ENCODE measurements at places on chromosomes 3 and 15.

DNA sequence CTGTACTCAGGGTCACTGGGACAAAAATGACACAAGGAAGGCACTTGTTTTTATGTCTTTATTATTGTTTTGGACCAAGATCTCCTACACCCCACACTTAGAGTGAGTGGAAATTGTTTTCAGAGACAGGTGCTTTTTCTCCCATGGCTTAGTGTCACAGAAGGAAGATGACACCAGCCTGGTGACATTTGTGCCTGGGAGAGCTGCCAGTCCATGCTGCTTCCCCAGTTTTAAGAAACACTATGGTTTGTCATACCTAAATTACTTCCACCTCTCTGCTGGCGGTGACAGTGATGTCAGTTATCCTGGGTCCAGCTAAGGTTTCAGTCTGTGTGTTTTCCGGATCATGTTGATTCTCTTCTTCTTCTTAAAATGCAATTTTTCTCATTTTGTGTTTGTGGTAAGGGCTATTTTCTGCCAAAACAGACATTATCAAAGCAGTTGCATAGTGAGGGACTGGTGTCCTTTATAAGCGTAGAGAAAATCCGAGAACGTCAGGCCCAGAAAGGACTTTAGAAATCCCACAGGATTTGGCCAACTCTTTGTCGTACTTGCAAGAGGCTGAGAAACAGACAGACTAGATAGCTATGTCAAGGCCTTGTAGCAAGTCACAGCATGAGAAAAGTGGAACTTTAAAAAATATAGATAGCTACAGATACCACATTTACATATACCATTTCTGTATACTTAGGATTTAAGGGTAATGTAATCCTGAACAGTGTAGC, 149.5 kb downstream of the TP63 start:
- ATAC-seq: no peak

DNA sequence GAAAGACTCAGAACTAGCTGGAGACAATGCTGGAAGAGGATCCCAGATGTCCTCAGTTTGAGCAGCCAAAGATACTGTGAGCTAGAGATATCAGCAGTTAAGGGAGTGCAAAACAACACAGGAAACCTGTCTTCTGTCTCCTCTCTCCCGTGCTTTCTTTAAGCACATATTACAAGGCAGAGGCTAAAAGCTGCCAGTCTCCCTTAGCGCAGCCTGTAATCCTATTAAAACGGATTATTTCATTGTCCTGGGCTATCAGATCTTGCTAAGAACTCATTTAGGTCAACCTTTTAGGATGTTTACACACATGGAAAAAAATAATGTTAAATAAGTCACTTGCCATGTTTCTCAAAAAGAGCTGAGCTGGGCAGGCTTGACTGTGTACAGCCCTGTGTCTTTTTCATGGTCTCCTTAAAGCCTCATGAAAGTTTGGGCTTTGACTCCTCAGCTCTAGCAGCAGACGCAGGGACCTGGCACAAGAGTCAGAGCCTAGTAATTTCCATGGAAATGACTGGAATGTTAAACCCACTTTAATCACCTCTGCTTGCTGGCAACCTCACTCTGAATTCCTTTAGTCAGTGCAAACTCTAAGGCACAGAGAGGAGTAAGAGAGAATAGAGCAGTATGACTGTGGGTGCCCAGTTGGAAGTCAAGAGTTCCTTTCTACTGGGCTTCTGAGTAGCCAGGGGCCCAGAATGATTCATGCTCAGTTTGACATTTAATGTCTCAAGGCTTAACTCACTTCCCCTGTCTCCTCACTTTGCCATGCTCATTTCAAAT, 491.9 kb downstream of the NTRK3 start:
- ATAC-seq: no peak

GRCh38 chr3:184814214-184814613, 2.2 kb downstream of the VPS8 start:
- peak; percentile 55 for ATAC-seq

GRCh38 chr15:99435113-99435695, 130.6 kb upstream of the MEF2A start:
- no peak for ATAC-seq

DNA sequence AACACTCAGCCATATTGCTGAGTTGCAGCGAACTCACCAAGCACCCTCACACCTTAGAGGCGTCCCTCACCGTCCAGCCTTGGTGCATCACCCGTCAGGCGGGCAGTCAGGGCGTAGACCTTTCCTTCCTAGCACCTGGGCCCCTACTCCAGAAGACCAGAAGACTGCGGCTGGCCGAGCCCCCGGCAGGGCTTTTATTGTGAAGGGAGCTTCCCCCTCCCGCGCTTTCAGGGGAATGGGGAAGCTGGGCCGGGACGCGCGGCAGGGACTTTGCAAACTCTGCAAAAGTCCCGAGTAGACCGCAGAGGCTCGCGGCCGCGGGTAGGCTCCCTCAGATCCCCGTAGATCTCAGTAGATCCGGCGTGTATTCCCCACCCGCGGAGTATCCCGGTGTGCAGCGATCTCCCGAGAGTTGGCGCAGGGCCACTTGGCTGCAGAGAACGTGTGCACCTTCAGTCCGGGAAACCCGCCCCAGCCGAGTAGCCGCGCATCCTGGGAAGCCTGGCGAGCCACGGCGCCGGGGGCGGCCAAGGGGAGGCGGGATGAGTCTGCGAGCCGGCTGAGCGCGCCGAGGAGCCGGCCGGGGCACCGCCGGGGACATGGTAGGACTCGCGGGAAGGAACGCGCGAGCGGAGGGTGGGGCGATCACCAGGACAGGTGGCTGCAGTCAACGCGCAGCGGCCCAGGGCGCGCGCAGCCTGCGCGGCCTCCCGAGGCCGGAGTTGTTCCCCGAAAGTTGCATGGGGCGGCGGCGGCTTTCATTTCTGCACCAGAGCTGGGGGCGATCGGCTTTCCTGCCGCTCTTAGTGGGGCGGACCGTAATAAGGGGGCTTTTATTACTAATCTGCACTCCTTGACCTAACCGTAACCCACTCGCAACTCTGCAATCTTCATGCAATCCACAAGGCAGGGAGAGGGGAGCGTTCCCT, at the start of gene GASK1A:
Gene GASK1A, plus strand, starts transcription at position 268 of the 929 bp plus-strand sequence. Its CDS starts 332 bp downstream, at position 600.
- ATAC-seq: peak; percentile 34

GRCh38 chr3:172319595-172319994, 128.7 kb downstream of the GHSR start:
- no peak for ATAC-seq

GRCh38 chr15:94793207-94793606, 561.8 kb downstream of the MCTP2 start:
- ATAC-seq: no peak

GRCh38 chr15:53470743-53471142, 288.7 kb downstream of the WDR72 start:
- ATAC-seq: no peak

DNA sequence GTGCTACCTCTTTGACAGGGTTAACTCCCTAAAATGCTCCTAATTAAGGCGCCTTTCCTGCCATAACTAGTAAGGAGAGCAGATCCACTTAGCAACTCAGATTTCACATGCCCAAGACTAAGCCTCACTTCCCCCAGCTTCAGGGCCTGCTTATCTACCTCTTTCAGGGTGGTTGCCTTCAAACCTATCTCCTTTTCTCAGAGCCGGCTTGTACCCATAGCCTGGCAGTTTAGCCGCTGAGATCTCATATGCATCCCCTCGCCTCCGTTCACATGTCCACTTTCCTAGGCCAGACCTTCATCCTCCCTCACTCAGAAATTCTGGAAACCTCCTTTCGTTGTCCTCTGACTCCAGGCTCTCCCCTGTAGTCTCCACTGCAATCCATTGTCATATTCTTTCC, 1.0 kb upstream of the FSTL1 start:
- no peak for ATAC-seq
